Mesothelial cell of epicardium (in vitro differentiated cells): ENCODE measurements at places on chromosomes 5 and 9.

- no peak for DNase-seq
These were observed 75.6 kb downstream of the GAPVD1 start for GRCh38 chr9:125337236-125337635.

DNA sequence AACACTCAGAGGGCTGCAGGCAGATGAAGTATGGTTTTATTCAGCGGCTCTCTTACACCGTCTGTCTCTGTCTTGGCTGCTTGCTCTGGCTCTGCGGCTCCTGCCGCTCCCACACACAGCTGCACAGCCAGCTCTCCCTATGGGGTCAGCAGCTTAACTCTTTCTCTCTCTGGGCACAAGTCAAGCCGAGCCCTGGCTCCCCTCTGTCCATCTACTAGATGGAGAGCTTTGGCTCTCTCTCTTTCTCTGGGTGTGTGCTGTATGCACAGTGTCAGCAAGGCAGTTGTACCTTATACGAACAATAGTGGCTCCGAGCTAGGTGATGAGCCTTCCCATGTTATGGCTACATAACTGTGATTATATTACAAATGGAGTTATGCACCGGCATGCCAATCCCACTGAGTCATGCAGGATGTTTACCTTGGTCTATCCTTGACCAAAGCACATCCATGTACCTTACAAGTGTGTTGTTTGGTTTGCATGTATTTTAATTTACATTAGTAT, 19.3 kb upstream of the PPP2CA start:
- peak; percentile 48 for DNase-seq

DNA sequence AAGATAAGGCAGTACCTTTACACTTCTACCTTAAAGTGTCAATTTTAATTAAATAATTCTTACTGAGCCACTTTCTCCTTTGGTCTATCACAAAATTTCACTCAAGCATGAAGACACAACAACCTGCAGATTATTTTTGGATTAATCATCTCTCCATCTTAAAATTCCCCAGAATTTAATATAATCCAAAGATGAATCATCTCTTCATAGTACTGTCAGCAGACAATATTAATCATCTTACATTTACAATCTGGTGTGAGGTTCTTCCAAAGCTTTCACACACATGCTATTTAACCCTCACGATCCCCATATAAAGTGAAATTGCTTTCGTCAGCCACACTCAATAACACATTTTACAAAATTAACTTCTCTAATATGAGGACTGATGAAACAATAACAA, 43.0 kb downstream of the LHFPL2 start:
- no peak for DNase-seq

DNA sequence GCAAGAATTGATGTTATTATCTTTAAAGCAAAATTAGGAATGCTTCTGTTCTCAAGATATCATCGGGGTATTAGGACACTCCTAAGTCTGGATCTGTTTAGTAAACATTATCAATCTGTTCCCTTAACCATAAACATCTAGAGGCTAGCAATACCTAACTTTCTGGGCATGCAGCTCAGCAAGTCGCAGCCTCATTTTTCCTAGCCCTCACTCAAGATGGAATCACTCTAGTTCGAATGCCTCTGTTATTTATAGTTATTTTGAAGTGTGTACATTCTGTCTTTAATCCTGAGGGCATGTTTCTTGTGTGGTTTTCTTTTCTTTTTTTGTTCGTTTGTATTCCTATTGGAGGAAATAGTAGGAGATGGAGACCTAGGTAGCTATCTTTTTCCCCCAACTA, 66.9 kb downstream of the FER start:
- DNase-seq = no peak

DNA sequence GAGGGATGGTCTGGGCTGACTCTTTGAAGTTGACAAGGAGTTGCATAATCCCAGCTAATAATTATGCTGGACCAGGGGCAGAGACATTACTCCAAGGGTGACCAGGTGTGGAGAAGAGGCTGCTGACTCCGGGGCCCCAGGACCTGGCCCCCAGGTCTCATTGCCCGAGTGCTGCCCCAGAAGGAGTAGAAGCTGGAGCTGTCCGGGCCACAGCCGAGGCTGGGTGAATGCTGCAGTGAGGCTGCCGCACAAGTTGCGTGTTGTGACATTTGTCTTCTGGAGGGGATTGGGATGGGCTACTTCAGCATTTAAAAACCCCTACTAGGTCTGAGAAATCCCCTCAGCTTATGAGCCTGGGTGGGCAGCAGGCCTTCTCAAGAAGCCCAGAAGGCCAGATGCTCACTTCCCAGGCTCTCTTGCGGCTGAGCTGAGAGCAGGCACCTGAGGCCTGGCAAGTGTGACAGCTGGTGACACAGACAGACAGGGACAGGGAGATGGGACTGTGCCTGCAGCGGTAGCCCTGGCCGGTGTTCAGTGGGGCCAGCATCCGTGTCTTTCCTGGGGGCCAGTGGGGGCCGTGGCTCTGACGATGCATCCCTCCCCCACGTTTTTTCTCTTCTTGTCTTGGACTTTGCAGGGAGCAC, 122.8 kb downstream of the KCNIP1 start:
- no peak for DNase-seq

DNA sequence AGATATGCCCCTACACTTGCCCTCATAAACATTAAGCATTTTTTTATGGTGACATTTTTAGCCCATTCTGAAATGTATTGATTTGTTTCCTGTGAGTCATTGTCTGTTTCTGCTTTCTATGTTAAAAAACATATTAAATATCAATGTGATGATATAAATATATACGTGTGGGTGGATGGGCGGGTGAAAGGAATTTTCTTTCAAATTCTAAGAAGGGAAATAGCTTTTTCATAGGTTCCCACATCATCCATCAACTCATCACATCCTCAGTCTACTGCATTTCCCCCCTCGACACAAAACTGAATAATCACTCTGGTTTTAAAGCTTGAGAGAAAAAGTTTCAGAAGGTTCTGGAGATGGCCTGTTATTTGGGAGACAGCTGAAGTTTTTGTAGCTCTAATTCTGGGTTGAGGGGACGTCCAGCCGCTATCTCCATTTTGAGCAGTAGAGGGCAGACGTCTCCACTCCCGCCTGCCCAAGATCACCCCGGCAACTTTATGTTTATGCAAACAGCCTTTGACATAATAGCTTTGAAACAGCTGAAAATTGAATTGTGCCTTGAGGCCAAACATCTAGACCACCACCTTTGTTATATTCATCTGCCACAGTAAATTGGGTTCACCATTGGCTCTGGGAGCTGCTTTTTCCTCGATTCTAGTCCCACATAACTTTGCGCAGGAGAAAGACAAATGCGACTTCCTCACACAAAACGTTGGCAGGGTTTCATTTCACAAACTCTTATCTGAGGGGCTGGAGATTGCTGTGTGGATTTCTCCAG, 216.2 kb upstream of the CLINT1 start:
- peak; percentile 77 for DNase-seq

DNA sequence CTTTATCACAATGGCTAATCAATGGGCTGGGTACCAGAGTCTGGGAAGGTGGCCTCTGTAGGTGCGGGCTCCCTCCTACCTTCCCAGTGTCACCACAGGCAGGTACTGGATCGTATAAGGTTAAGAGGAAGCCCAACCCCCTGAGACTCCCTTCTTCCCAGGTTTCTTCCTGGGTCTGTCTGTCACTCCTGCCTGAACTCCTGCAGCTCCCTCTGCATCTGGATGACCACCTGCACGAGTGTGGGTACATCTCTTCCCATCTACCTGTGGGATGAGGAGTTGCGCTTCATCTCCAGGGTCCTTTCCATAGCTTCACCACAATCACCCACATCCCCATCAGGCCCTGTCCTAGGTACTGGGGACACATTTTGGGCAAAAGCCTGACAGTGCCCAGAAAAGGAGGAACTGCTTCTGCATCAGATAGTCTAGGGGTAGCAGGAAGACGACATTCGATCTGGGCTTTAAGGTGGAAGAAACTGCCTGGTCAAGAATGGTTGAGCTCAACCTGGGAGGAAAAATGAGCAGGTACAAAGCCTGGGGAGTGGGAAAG, 112.2 kb upstream of the ALDH1B1 start:
- no peak for DNase-seq

DNA sequence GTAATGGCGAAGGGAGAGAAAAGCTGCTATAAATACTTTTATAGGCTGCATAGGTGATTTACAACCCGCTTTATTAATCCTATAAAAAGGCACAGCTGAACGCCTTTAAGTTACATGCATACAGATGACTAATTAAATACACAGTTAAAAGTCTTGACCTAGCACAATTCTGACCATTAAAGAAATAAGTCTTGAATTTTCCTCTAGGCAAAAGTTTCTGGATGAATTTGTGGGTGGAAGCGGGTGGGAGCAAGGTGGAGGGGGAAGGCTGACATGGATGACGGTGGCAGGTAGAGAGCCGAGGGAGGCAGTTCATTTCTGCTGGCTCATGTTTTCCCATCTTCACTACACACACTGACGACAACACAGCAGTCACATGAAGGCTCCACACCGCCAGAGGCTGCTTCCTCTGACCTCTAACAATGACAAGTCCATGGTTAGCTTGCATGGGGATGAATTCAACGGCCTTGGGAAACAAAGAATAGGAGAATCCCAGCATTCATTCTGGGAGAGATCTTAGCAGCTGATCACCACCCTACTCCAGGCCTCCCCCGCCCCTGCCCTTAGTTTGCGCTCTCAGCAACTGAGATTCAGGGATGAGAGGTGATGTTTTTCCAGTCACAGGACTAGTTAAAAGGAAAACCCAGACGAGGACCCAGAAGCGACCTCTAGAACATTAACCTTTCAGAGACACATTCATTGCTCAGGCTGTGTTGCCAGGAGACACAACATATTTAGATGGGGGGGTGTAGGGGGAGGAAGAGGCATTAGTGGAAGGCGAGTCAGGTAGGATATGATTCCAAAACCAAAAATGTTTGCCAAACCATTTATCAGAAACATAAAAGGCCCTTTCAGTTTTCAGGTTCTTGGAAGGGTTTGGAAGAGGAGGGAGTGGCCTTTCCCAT, 329.3 kb downstream of the PIK3R1 start:
- DNase-seq = no peak

DNA sequence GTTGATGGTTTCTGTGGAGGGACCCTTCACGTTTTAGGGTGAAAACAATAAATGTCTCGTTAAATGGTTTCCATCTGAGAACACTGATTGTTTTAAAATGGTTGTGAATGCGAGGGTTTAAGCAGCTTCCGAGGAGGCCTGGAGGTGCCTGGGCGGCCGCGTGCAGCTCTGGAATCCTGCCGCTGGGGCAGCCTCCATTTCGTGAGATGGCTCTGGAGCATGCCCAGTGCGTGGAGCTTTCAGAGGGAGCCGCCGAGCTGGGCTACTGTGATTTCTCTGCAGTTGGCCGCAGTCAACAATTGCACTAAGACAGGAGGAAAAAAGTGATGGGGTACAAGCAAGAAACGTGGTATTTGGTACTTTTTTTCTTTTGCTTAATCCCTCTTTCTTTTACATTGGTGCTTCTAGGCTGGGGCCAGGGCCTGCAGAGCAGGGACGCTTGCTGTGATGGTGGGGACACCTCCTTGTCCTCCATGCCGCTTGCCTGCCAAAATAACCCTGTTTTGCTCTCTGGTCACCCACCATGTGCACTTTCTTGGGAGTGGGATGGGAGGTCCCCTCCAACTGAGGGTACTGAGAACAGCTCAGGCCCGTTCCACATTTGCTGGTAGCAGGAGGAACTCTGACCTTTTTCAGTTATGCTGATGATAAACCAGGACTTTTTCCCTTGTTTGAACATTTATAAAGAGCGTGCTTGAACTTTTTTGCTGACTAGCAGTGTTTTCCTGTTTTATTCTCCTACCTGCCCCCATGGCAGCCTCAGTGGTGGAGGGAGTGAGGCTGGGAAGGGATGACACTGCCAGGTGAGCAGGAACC, 47.1 kb downstream of the EHMT1 start:
- no peak for DNase-seq

DNA sequence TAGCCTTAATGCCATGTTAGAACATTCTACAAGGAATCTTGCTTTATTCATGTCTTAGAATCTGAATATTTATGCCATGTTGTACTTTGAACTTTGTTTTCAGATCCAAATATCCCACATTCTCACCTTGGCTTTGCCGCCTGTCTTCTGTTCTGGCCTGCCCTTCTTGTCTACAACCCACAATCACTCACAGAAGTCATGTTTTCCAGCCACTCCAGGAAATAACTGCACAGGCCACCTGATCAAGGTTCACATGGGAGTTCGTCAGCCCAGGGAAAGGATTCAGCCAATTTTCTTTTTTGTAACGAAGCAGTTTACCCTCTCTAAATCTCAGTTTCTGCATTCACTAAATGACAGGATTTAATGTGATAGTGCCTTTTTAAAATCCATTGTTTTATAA, 70.5 kb downstream of the JAKMIP2 start:
- no peak for DNase-seq

GRCh38 chr9:96510258-96510657, 60.3 kb downstream of the HABP4 start:
- no peak for DNase-seq

GRCh38 chr9:38359297-38359653, 33.2 kb upstream of the ALDH1B1 start:
- DNase-seq = no peak

DNA sequence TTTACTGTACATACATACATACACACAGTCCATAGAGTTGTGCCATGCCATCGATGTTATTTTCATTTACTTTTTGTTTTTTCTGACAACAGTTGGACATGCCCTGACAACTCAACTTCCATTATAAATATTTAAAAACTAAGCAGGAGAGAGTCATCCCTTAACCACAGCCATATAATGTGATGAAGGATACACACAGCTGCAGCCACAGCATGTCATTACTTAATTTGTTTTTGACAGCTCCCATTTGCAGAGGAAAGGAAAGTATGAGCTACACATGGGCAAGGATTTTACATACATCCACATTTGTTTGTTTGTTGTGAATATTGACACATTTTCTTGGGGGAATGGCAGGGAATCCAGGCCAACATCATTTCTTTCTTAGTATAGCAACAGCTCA, 91.5 kb upstream of the TUT7 start:
- no peak for DNase-seq

DNA sequence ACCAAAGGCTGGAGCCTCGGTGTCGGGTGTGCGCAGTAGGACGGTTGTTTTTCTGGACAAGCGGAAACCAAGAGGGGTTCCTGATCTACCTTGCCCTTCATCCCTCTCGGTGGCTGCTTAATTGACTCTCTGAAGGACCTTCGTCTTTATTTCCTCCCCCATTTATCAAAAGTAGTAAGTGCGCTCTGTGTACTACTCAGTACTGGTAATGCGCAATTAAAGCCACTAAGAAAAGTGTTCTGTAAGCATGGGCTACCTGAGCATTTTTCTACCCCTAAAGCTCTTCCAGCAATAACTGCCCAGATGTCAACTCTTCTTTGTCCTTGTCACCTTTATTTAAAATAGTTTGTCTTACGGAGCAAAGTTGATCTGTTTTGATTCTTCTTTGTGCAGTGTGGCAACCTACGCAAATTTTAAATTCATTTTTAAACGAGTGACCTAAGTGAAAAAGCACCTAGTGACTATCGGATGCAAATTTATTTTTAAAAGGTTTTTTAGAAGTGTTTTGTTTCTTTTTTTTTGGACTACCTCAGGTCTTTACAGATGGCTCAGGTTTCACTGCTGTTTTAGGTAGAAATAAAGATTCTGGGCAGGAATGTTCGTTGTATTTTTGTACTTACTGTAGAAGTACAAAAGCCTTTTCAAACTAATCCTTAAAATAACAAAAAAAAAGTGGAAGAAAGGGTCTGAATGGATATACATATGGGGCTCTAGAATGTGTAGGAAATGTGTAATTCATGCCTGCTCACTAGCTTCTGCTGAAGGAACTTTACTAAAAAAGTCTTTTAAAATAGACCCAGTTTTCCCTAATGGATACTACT, 2.0 kb downstream of the JMY start:
- no peak for DNase-seq

GRCh38 chr9:36031774-36032555, 4.7 kb upstream of the RECK start:
- DNase-seq = no peak
